Right lung (tissue), 10 donors: ENCODE measurements at places on chromosomes 13 and 19. TPM values are rescaled to one million over a fixed set of nuclear protein-coding genes. Genes with fewer than 3 reads are reported as not detected.

The CRX gene
- polyA plus RNA-seq: not detected

The C19orf81 gene
- polyA plus RNA-seq: 0.45 TPM

The CPAMD8 gene
- polyA plus RNA-seq: 52.7 TPM

The KLK13 gene
- 0.34 TPM for polyA plus RNA-seq

The DLEU7 gene
- polyA plus RNA-seq: 0.43 TPM

The TPRX2 gene
- not detected for polyA plus RNA-seq

- no peak for DNase-seq
These were observed 200.9 kb upstream of the TMTC4 start for GRCh38 chr13:100875392-100876043.

DNA sequence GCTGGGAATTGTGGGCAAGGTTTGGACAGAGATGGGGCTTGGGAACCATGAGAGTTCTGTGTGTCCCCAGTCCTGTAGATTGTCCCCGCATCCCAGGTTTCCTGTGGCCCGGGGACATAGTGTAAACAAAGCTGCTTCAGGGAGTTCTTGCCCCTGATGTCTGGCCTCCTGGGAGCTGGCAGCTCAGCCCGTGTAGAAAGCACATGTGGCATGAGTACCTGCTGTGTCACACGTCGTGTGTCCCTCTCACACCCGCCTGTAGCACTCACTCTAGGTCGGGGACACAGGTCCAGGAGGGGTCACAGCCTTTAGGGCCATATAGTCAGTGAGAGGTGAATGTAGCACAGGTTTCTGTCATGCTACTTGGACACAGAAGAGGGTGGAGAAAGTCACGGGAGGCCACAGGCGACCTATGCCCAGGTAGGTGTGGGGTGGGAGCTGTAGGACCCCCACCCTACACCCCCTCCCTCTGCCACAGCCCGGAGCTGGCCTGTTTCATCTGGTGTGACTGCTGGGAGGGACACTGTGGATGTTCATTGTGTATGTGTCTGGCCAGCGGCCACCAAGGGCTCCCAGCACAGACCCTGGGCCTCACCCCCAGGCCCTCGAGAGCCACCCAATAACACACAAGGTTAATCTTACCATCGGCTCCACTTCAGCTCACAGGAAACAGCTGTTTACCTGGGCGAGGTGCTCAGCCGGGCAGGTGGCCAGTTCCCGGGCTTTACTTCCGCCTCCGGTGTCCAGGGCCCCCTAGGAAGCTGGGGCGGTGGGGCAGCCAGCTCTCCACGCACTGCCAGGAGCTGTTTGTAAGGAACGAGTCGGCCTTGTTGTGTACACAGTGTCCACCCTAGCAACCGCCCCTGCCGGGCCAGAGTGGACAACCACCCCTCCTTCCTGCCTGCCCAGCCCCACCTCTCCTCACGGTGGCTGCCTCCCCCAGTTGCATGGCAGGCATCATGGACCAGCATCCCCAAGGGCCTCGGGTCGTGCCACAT lies 49.7 kb downstream of the COMP start:
- DNase-seq: peak; percentile 63

- DNase-seq: no peak
These were observed 25.1 kb upstream of the NMRK2 start for GRCh38 chr19:3907626-3908265.

GRCh38 chr13:28220166-28220565 lies 81.8 kb downstream of the PAN3 start:
- no peak for DNase-seq

- DNase-seq: no peak
These were observed 26.1 kb upstream of the OR1M1 start for GRCh38 chr19:9060564-9061340.

DNA sequence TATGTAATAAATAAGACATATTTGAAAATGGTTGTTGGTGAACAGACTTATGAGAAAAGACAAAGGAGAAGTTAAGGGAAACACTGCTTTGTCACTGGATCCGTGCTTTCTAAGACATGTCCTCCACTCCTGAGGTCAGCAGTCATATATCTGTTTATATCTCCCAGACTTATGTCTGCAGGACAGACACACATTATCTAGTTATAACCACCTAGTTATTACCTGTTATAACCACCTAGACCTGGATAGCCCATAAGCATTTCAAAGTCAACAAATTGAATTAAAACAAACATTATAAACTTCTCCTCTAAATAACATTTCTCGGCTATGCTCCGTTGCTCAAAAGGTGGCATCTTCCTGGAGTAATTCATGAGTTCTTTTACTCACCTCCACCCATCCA lies 96.4 kb downstream of the SPRY2 start:
- DNase-seq: no peak

- no peak for DNase-seq
These were observed 701.4 kb downstream of the FGF9 start for GRCh38 chr13:22372261-22372660.

- DNase-seq: no peak
These were observed 5.9 kb upstream of the EHD2 start for GRCh38 chr19:47707135-47707925.

DNA sequence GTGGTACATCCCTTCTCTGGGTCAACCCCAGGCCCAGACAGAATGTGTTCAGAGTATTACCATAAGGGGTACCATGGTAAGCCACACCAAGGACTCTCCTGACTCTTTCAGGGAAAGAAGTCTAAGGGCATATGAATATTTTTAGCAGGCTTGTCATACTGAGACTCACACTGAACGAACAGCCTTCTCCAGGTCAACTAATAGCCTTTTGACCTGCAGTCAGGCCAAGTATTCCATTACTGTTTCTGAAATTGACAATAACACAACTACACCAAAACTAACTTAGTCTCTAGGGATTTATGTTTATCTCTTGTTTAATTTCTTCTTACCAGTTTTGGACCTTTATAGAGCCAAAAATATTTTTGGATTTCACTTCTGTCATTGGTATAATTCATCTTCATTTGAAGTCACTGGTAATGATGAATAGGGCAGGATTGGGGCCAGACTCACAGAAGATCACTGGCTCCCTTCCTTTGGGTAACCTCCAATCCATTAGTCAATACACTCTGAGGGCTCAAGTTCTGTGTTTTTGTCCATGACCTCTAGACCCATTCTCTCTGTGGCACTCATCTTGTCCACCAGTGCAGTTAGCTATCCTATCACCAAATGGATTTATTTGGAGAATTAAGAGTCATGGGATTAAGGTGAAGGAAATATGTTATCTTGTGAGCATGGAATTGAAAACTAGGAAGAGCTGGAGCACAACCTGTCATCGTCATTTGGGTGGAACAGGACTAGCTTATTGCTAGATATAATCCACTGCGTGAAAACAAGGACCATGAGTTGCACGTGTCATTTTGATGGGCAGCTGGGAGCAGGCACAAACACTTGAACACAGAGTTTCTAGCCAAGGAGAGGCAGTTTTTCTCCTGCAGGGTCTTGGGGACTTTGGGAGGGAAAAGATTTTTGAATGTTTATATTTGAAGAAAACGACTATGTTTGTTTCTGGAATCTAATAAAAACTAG lies 313.3 kb downstream of the DCLK1 start:
- DNase-seq: no peak

DNA sequence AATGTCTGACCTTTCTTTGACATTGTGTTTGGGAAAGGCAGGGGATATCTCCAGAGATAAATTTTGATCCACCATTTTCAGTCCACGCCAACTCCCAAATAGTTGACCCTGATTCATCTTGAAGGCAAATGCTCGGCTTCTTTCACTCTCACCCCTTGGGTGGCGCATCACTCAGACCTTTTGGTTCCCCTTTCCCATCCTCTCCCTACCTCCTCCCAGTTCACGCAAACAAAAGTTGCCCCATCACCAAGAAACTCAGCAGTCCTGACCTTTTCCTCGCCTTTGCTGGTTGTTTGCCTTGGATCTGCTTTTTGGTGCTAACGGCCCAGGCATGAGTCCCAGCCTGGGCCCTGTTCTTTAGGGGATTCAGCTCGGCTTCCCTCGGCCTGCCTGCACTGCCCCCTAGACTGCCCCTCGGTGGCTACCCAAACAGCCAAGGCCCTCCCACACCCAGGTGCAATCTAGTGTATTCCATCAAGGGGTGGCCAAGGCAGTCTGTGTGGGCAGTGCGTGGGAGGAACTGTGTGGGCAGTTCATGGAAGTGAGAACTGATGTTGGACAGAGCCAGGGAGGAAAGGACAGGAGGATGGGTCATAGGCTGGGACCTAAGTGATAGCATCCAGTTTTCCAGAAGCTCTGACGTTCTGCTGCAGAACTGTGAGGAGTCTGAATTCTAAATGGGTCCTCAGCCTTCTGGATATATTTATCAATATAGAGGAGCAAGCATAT lies 255.7 kb downstream of the DLEU7 start:
- DNase-seq: no peak

GRCh38 chr13:106455190-106455589 lies 80.3 kb downstream of the EFNB2 start:
- no peak for DNase-seq

DNA sequence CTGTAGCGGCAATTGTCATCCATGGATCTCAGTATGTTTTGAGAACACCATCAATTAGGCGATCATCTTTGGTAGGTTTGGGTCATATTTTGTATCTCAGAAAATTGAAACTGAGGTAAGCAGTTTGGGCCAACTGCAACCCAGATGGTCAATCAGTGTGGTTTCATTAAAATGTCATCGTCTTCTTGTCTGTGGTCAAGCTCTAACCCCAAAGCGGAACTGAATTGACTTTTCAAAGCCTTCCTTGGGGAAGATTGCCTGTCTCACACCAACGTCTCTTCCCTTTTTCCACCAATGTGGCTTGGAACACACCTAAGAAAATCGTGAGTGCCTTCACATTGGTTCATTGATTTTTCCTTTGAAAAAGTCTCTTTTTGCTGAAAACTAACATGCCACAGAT lies 56.3 kb upstream of the UBAC2 start:
- DNase-seq: no peak

DNA sequence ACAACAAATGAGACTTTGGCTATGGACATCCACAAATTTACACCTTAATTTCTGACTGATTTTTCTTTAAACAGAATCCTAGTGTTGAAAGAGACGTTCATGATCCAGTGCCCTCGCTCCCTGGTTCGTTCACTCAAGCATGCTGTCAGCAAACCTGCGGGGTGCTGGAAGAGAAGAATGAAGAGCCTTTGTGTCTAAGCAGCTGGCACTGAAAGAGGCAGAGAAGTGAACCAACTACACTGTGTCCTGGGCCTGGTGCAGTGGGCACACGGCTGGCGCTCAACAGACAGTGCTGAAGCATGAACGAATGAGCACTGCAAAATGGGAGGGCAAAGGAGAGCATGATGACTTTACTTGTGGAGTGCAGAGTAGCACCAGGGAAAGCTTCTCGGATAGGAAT lies 46.8 kb downstream of the MIPEP start:
- no peak for DNase-seq

DNA sequence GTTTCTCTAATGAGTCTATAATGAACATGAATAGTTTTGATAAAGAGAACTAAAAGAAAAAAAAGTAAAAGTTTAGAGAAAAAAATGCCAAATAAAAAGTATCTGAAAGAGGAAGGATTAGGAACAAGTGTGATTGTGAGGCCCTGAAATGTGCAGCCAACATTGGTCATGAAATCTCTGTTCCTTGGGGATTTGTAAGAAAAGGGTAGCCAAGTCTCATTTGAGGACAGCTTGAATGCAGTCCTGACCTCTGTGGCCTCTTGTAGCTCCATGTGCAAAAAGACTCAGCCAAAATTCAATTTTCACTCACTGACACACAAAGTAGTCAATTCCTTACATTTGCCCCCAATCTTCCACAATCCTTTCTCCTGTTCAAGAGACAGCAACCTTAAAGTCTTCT lies 167.9 kb downstream of the KLF12 start:
- no peak for DNase-seq

- DNase-seq: no peak
These were observed 13.2 kb downstream of the KDELR1 start for GRCh38 chr19:48378194-48378570.

DNA sequence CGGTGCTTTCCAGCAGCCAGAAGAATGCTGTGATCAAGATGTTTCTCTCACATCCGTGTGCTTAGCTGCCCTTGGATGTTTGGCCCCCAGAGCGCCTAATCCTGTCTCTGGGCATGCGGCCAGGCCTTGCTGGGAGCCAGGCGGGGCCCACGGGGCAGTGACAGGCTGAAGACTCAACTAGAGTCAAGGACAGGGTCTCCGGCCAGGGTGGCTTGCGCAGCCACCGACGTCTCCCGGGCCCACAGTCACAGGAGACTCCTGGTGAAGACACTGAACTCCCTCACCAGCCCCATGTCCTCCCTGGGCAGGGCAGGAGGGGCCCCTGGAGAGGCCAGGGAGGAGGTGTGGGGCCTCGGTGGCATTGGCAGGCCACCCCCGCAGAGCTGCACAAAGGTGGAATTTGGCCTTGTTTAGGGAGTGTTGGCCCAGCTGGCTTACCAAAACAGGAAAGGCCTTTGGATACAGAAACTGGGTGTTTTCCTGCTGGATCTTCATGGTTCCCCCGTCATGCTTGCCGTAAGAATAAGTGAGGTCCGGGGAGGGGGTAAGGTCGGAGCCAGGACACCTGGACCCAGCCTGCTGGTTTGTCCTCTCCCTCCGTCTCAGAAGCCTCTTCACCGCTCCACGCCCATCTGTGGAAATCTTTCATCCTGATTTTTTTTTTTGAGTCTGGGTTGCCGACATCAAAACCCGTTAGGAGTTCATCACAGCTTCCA lies 10.0 kb upstream of the NDUFS7 start:
- no peak for DNase-seq

DNA sequence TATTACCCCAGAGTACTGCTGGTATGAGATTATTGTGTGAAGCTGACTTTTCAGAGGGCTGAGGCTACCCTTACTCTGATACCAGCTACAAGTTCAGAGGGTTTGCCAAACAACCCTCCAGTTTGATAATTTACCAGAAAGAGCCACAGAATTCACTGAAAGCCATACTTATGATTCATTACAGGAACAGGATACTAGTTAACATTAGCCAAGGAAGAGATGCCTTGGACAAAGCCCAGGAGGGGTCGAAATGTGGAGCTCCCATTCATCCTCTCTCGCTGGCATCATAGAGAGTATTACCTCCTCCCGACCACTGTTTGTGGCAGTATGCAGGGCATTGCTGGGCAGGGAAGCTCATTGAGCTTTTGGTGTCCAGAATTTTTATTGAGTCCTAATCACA lies 364.3 kb downstream of the KCNRG start:
- DNase-seq: no peak

DNA sequence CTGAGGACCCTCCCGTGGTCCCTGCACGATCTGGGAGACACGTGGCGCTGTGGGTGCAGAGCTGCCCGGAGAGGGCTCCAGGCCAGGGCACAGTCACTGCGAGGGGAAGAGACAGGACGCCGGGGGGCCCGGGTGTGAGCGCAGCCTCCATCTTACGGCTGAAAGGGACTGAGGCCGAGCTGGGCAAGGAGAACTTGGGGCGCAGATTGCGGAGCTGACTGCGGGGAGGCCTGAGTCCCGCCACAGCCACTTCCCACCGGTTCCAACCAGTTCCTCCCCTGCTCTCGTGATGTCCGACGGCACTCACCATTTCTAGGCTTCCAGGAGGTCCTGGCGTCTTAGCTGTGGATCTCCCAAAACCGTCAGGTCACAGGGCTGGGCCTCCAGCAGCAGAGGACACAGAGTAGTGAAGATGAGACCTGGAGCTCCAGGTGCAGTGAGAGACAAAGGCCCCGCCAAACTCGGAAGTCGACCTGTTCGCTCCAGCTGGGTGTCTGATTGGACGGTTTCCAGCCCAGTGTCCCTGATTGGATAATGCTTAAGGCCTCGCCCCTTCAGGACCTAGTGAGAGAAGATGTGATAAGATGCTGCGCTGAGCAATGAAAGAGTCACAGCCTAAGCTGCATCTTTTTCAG lies 4.8 kb upstream of the ZNF253 start:
- peak; percentile 52 for DNase-seq
